A172 (cell line): ENCODE measurements at places on chromosomes 12 and 14. TPM values are rescaled to one million over a fixed set of nuclear protein-coding genes. Genes with fewer than 3 reads are reported as not detected.
A peak's percentile ranks its signal among the peaks of the same experiment; 100 is the strongest.

DNA sequence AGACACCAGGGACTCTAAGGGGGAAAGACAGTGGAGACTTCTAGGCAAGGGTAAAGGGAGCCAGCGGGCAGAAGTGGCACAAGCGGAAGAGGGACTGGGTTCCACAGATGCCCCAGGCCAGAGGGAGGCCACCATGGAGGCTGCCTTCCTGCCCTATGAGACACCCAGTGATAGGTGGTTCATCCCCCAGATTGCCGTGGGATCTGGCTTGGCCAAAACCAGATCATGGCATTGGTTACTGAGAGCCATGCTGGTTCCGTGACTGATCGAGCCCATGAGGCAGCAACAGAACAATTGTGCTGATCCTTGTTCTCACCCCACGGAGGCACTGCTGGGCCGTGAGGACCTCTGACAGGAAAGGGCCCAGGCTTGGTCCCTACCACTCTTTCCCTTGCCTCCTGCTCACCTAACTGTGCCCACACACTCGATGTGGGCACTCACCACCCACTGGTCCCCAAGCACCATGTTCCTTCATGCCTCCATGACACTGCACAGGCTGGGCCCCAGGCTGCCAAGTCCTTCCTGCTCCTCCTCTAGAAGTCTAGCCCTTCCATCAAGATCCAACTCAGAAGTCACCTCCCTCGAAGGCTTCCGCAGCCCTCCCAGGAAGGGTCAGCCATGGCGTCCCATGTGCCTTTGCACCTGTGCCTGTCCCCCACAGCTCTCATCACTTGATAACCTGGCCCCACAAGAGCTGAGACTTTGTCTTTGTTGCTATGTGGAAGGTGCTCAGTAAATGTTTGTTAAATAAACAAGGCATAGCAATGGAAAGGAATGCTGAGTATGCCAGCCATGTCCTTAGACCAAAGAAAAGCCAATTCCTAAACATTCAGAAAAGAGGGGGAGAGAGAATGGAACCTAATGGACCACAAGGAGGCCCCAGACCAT, 7.3 kb downstream of the KRT79 start:
- DNase-seq, result no peak

DNA sequence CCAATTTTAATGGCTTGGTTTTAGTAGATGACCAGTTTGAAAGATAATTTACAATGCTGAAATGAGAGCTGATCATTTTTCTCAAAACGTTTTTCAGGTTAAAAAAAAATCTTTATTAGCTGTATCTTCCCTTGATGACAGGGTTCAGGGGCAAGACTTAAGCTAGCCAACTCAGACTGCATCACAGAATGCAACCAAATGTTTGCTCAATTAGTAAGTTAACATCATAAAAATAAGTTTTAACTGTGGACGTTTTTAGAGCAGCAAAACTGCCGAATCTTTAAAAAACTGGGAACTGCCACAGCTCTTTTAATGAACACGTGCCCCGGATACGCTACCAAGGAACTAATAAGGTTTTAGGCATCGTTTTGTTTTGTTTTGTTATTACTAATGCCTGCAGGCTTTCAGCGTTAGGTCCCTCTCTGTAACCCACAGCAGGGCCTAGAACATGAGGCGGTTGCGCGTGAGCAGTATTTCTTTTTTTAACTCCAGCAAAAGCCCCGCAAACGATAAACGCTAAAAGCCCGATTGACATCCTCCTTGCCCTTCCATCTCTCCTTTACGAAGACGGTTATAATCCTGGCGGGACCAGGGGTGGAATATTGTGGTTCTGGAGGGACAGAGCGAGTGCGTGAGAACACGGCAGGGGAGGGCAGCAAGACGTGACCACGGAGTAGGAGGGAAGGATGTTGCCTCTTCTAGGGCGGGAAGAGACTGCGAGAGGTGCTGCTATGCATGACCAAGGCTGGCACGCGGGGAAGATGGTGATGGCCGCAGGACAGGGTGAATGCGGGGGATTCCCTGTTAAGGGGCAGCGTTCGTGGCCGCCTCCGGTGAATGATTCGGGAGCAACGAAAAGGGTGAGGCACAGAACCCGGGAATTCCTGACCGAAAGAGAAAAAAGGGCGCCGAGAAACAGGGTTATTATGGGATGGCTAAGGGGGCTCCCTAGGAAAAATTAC, 652 bp downstream of the SUPT16H start:
- peak; percentile 25 for DNase-seq

DNA sequence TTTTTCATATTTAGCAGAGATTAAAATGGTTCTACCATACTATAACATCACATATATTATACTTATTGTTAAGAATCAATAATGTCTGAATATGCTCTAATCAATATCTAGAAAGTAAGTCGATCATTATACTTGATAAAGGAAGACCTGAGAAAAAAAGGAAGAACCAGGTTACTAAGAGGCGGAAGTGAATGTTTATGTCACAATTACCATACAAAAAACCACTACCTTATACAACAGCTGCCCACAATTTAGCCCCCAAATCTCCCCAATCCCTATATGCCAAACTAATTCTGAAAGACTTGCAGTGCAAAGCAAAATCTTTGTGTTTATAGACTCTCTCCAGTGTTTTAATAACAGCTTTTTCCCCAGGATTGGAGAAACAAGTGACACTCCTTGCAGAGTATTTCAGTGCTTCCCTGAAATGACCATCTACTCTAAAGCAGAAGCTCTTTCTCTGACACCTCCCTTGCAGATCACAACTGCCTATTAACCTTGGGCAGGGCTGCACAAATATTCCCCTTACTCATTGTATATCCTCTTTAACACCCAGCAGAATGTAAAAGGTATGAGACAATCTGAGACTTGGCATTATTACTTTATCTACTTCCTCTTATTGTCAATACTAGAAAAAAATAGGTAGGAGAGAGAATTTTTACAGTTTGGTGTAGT, 12.7 kb upstream of the SLC2A3 start:
- DNase-seq, result no peak

DNA sequence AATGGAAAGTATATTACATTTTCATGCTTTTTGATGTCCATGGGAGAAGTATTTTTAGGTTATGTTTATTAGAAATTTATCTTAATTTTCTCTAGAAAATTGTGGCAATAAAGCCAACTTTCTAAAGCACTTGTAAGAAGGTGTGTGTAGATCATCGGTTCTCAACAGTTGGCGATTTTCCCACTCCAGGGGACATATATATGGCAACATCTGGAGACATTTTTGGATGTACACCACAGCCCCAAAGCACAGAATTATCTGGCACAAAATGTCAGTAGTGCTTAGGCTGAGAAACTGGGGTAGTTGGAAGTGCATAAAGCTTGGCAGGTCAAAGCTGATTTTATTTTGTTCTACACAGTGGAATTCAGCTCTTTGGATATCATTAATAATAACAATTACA, 86.9 kb downstream of the FLRT2 start:
- no peak for DNase-seq

- no peak for DNase-seq
Observed at GRCh38 chr14:22070119-22070982, 396.7 kb upstream of the OR4E1 start.

GRCh38 chr14:70714055-70714550, 72.4 kb downstream of the TTC9 start:
- DNase-seq, result peak; percentile 17

Gene RAD51AP1
- 41.5 and 46.8 TPM in 2 replicates for total RNA-seq

DNA sequence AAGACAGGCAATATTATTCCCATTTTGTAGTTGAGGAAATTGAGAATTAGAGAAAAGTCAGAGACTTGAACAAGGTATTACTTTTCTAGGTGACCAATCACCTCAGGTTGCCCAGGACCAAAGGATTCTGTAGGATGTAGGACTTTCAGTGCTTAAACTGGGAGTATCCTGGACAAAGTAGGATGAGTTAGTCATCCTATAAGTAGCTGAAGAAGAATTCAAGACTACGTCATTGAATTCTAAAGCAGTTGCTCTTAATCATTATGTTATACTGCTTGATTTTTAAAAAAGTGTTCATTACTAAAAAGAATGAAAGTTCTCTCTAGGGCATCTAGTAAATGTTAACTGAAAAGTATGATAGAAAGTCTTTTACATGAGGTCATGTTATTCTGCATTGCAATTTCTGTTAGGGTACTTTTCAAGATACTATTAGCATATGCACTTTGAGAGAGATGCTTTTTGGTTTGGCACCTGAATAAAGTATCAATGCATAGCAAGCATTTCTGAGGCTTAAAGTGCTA, 101.7 kb downstream of the RTN1 start:
- DNase-seq, result no peak

Gene CLEC6A
- total RNA-seq, result not detected in 2 replicates

- DNase-seq, result no peak
Observed at GRCh38 chr12:25311506-25311905, 60.8 kb upstream of the KRAS start.

DNA sequence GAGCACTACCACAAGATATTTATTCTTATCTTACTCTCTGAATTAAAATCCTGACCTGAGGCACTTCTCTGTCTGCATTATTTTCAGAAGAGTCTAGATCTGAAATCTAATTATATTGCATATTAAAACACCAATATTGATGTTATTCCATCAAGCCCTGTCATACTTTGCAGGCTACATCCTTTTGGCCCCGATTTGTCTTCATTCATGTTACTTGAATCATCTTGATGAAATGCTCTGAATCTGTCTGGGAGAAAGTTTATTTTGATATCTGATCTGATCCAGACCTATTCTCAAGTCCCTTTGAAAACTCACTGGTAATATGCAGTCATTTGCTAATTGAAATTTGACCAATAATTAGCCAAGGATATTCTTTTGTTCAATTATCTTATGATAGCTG, 79.9 kb downstream of the BBS10 start:
- no peak for DNase-seq

Gene FOXG1
- 0.29 and 0.57 TPM in 2 replicates for total RNA-seq

- no peak for DNase-seq
Observed at GRCh38 chr14:105281371-105282097, 19.3 kb downstream of the BRF1 start.

- DNase-seq, result no peak
Observed at GRCh38 chr12:41039461-41039860, 148.7 kb upstream of the PDZRN4 start.

- DNase-seq, result no peak
Observed at GRCh38 chr12:65854629-65855028, 30.3 kb downstream of the HMGA2 start.

- DNase-seq, result no peak
Observed at GRCh38 chr14:39956372-39956771, 524.1 kb upstream of the FBXO33 start.

DNA sequence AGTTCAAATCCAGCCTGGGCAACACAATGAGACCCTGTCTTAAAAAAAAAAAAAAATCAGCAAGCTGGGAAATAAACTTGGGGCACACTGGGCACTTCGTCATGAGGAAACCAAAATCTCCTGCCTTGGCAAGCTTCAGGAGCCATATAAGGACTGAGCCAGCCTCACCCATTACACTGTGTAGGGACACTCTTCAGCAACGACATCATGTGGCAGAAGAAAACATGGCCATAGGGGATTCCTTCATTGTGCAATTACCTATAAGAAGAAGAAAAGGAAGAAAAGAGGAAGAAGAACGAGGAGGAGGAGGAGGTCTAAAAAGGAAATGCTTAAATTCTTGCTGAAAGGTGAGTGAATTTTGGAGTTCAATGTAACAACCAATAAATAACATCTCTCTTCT, 26.1 kb upstream of the IFNG start:
- DNase-seq, result no peak

GRCh38 chr14:103561381-103562178, 877 bp downstream of the BAG5 start:
- no peak for DNase-seq

DNA sequence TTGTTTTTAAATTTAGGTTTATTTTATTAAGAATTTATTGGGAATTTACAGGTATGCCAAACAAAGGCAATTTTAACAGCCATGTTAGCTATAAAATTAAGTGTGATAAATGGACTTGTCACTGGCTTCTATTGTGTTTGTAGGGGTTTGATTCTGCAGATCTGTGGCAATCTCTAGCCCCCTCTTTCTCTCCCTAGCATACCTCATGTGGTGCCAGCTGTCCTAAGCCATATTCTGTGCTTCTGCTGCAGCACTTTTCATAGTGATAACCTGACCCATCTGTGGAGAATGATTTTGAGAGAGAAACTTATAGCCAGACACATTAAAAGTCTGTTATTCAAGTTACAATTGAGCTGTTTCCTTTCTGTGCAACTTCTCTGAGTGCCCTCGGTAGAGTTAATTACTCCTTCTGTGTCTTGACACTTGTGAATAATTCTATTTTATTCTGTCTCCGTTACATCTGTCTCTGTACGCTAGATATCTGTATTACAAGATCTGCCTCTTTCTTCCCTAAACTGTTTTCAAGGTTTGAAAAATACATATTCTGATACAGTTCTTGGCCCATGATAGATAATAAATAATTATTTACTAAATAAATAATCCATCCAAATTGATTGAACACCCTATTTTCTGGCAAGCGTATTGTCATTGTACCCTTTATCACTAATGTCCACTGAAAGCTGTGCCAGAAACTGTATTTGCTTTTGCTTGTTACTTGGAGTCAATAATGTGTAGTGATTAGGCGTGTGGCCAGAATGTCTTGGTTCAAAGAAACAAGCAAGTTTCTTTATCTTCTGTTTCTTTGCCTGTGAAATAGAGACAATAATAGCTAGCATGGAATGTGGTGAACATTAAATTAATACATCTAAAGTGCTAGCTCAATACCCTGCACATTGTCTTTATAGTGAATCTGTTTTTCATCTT, 40.0 kb downstream of the FRS2 start:
- no peak for DNase-seq

DNA sequence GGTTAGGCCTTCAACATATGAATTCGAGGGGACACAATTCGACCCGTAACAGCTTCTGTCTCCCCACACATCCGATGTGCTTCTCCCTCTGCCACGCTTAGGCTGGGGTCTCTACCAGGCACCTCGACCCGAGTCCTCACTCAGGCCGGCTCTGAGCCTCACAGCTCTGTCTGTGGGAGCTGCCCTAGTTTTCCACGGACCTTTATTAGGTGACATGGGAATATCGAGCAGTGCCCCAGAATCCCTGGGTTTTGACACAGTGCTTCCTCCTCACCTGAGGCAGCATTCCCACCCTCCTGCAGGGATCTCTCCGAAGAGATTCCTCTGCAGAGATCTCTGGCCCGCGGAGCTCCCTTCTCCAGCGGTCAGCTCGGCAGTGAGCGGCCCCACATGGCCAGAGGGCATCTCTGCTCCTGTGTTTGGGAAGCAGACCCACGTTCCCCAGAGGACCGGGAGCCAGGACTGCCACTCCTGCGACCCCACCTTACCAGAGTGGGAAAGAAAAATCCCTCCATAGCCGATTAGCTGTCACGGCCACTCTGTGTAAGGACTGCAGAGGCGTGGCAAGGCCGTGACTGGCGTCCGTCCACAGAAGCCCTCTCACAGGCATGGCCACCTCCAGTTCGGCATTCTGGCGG, 21.2 kb downstream of the ZBTB42 start:
- DNase-seq, result no peak

GRCh38 chr12:41663598-41664265, 475.6 kb downstream of the PDZRN4 start:
- DNase-seq, result peak; percentile 6
